ENCODE measurements at places on chromosomes 2 and 18.

DNA sequence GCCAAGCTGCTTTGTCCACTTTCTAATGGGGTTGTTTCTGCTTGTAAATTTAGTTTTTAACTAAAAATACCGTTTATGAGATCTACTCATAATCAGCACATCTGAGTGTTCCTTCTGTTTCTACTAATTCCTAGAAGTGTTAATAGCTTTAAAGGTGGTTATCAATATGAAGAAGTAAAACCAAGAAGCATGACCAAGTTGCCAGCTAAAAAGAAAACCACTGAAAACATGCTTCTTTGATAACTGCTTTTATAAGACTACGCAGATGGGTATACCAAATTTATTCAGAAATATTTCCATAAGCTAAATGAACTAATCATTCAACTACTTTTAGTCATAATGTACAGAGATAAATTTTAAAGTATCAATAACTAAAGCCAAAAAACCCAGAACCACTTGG is 101.8 kb downstream of the C2orf74 start:
- DNase-seq = no peak

DNA sequence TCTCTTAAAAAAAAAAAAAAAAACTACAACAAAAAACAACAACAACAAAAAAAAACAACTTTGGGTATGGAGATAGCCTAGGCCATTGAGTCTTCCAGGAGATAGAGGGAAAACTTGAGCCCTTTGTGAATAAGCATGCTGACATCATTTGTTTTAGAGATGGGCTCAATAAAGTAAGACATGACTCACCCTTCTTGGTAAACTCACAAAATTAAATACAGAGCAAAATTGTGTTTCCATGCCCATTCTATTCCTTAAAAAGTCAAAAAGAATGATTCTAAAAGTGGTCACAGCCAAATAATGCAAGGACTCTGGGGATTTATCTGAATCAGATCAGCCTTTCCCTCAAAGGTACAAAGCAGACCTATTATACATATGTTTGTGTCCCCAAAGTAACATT is 117.4 kb downstream of the ETAA1 start:
- no peak for DNase-seq

DNA sequence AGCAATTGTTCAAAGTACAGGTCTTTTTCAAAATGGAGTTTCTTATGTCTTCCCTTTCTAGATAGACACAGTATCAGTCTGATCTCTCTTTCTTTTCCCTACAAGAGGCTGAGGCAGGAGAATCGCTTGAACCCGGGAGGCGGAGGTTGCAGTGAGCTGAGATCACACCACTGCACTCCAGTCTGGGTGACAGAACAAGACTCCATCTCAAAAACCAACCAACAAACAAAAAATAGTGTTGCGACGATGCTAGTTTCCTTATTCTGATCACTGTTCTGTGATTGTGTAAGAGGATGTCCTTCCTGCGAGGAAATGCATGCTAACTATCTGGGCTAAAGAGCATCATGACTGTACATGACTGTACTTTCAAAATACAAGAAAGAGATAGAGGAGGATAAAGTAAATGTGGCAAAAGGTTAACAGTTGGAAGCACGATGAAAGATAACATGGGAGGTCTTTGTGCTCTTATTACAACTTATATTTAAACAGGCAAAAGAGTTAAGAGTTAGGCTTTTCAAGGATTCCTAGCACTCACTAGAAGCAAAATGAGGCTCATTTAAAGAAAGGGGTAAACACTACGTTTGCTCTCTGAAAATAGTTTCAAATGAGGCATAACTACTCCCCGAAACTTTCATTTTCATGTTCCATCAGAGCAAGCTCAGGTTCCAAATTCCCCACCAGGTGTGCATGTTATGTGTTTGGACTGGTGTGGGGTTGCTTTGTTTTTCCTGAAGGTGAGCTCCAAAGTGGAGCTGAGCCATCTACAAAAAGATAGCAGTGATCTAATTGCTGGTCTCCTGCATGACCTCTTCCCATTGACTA is 23.8 kb downstream of the SOWAHC start:
- DNase-seq = no peak

DNA sequence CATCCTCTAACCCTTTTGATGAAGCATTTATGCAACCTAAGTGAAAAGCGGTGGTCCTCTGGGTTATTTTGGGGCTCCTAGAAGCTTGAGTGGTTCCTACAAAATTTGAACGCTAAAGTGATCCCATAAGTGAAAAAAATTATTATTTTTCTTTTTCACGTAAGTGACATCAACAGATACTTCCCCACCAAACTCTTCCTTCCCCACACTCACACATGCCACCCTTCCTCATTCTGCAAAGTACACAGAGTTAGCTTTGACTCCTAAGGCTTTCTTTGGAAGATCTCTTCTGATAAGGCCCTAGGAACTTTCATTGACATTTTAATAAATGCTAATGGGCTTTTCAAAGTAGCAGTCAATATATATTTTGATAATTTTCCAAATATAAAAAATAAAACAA is 109.7 kb downstream of the DOCK10 start:
- DNase-seq = no peak

- DNase-seq = peak; percentile 51
Measured at GRCh38 chr18:3211236-3211992, 8.4 kb downstream of the MYOM1 start.

DNA sequence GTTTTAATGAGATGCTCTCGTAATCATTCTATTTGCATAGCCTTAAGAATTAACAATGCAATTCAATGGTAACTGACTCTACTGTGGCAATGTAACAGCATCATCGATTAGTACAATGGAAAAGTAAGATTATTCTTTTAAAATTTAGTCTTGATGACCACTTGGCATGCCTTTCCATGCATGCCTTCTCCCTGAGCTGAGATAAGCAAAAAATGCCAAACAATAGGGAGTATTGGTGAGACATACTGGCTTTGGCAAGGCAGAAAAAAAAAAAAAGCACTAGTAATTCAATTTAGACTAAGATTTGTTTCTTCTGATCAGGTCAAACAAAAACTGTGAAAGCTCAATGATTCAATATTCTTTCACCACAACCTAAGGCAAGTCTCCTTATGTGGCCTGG is 110.8 kb upstream of the TRIB2 start:
- DNase-seq = no peak

DNA sequence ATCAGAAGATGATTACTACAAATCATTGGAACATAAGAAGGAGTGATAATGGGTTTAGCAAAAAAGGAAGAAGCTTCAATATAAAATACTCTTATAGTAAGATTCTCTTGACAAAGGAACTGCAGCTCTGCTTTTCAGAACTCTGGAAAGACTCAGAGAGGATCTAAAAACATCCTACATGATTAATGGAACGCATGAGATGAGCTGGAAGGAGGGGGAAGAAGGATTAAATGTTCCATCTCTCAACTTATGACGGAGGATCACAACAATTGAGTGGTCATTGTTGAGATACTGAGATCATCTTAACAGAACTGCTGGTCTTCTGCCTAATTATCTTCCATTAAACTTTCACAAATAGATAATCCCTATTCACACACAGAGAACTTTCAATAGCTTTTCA is 267.5 kb upstream of the SLC8A1 start:
- DNase-seq = no peak

DNA sequence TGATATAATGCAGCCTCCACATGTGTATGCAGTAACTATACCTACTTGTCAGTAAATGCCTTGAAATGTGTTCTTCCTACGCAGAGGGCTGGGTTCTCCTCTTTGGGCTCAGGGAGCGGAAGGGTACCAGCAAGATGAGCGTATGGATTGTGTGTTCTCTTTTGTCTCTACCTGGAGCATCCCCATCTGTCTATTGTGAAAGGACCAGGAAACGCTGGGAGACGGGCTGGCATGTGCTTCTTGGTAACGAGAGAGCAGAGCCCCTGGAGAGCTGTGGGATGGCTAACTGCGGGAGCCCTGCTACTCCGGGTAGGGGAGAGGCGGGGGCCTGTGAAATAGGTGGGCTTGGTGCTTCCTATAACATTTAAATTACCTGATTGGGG is 80.9 kb downstream of the BCL2 start:
- no peak for DNase-seq

GRCh38 chr18:14919666-14920065 is 171.7 kb downstream of the ANKRD30B start:
- no peak for DNase-seq

DNA sequence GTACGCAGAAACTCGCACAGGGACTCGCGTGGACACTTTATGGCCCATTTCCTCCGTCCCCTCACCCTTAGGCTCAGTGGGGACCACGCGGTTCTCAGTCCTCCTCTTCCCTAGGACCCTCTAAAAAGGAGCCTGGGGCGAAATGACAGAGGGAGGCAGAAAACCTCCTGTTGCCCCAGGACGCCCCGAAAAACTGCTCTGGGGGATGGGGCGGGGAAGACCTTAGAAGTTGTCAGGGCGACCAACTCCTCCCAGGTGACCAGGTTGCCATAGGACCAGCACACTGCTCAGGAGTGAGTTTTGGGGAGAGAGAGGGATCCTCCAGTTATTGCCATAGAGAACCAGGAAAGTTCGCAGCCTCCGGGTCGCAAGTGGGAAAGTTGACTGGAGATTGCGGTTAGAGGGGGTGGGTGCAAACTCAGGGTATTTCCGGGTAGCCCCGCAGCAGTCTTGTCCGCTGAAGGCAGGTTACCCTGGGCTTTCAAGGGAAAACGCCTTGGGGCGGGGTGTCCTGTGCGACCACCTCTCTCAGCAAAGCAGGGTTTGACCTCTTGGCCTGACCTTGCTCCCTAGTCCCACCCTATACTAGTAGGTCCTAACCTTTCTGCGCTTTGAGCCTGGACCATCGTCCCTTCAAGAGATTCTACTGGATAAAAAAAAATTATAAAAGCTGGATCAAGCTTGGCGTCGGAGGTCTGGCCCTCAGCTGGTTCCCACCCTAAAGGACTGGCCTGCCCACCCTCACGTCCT is 7.8 kb upstream of the PAX3 start:
- DNase-seq = no peak

GRCh38 chr2:62717503-62718081 is 12.1 kb downstream of the EHBP1 start:
- no peak for DNase-seq

GRCh38 chr2:18474700-18475099 is 85.8 kb downstream of the RDH14 start:
- no peak for DNase-seq

GRCh38 chr2:145325485-145325884 is 805.6 kb upstream of the ZEB2 start:
- DNase-seq = no peak

DNA sequence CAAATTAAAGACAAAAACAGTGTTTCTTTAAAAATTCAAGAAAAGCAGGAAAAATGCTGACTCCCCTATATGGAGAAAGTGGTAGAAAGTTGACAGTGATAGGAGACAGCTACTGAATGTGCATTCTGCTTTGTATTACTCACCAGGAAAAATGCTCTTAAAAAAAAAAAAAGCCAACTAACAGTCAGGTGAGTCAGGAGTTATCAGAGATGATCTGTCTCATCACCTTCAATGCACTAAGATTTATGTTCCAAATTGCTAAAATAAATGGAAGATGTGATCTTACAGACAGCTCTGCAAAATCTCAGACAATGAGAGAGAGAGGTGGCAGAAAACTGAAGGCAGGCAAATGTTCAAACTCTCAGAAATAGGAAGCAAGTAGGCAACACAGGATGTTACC is 47.6 kb upstream of the ZNF521 start:
- DNase-seq = no peak

DNA sequence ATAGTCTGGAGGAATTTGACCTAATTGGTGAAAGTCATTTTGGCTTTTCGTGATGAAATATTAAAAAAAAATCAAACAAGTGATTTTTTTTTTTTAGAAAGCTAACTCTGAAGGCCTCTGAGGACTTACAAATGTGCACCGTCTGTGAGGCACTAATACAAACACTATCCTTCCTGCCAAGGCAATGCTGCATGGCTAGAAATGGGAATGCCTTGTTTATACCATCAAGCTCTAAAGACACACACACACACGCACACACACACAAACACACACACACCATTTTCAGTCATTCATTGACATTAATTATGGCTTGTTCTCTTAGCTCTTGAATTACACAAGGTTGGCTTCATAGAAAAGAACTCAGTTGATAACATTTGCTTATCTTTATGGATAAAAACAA is 1242.0 kb upstream of the ACVR2A start:
- no peak for DNase-seq
